ENCODE measurements at places on chromosomes 4 and X.

- no peak for DNase-seq
Measured at GRCh38 chr4:86973668-86974067, 38.9 kb downstream of the AFF1 start.

DNA sequence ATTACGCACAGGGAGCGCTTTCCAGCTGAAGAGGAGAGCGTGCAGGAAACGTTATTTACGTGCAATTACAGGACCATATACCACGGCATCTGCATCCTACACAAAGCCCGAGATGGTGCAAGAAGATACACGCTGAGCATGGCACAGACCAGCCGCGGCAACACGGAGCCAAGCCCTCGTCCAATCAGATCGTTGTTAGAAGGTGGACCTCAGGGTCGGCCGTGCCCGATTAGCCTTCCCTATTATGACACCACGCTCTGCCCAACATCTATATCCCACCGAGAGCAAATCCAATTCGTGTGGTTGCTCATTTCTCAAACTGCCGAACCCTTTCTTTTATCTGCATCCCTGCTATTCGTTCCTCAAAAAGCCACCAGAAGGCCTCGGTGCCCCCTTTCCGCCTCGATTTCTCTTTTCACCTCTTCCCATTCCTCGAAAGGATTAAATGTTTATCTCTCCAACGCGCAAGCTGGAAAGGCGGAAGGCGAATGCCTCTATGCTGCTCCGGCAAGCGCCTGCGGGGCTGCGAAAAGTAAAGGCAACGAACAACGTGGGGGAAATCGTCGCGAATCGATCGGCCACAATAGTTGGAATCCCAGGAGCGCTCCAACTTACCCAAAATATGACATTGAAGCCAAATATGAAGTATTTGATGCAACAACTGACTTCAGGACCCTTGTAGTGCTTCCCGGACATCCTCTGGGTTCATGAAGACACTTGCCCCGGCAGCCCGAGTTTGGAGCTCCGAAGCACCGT is 702 bp downstream of the TSPAN5 start:
- peak; percentile 14 for DNase-seq

- DNase-seq = no peak
Measured at GRCh38 chr4:184459413-184459812, 14.9 kb downstream of the IRF2 start.

DNA sequence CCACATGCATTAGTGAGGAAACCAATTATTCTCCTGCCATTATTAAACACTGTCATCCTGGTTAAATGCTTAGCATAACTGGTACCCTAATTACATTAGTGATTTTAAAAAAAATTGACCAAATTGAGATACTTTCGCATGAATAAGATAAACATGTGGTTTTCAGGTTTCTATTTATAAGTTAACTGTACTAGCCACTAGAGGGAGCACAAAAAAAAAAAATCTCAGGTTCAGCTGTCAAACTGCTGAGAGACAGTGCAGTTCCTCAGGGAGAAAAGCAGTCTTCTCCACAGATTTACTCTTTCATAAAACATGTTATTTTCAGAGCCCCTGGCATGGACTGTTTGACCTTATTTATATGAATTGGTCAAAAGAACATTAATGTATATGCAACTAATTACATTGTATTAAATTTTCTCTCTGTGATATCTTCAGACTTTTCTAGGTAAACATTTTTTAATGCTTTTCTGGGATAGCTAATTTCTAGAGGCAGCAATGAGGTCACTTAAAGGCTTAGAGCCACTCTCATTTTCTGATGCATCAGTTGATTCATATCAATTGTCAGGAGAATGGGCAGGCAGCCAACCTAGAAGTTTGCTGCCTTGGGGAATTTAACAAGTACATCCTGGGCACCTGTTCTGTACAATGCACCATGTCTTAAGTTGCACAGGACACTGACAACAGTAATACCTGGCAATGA is 167.5 kb downstream of the CDS1 start:
- no peak for DNase-seq

All from stimulated activated CD4-positive, alpha-beta T cell treated with anti-CD3 and anti-CD28 coated beads, Interleukin-2, amount 100 ng/mL, for 4 hours (primary cell).